HFF-Myc (cell line): ENCODE measurements at places on chromosomes 16 and 17.

DNA sequence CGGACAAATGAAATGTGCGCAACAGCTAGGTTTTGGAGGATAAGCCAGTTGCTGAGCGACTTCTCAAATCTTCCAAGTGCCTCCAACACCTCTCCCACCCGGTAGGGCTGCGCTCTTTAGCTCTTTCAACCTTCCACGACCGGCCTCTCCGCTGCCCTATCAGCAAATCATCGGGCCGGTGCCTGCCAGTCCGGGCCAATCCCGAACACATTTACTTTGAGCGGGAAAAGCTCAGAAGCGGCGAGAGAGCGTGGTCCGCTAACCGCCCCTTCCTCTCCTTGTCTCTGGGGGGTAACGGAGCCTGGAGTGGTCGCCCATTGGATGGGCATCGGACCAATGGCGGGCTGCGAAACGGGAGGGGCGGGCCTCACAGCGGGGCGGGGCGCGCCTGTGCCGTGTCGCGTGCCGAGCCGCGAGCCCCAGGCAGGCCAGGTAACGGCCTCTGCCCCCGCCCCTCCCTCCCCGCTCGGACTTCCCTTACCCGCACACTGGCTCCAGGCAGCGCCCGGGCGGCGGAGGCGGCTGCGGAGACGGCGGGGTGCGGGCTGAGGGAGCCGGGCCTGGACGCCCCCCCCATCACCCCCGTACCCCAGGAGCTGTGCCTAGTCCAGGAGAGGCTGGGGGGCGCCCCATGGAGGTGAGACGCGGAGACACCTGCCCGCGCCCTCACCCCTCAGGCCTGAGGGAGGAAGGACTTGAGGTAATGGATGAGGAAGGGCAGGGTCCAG, at the start of gene MEIOC:
Gene MEIOC (plus strand): TSS at position 486 of the 728 bp plus-strand sequence. CDS start 146 bp downstream, at position 632.
- no peak for DNase-seq

GRCh38 chr16:25063102-25063501, 47.9 kb upstream of the ARHGAP17 start:
- DNase-seq, result no peak

DNA sequence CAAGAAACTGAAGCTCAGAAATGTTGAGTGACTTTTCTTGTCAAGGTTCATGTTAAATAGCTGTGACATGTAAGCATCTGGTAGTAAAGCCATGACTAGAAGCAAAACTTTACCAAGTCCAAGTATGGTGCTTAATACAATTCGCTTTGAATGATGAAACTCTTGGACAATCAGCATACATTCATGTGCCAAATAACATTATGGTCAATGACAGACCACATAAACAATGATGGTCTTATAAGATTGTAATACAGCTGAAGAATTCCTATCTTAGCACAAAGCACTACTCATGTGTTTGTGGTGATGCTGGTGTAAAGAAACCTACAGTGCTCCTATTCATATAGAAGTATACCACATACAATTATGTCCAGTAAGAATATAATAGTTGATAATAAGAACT, 97.1 kb upstream of the RPRML start:
- DNase-seq, result no peak

- no peak for DNase-seq
These were observed 4.1 kb downstream of the SLFN12 start for GRCh38 chr17:35428229-35428628.

- DNase-seq, result no peak
These were observed 33.0 kb downstream of the KCNJ16 start for GRCh38 chr17:70107904-70108565.

GRCh38 chr17:13030459-13031300, 12.9 kb upstream of the ELAC2 start:
- peak; percentile 79 for DNase-seq

- no peak for DNase-seq
These were observed 209.5 kb upstream of the MPHOSPH6 start for GRCh38 chr16:82379551-82379950.

GRCh38 chr17:62670202-62670821, 42.8 kb downstream of the MRC2 start:
- no peak for DNase-seq

DNA sequence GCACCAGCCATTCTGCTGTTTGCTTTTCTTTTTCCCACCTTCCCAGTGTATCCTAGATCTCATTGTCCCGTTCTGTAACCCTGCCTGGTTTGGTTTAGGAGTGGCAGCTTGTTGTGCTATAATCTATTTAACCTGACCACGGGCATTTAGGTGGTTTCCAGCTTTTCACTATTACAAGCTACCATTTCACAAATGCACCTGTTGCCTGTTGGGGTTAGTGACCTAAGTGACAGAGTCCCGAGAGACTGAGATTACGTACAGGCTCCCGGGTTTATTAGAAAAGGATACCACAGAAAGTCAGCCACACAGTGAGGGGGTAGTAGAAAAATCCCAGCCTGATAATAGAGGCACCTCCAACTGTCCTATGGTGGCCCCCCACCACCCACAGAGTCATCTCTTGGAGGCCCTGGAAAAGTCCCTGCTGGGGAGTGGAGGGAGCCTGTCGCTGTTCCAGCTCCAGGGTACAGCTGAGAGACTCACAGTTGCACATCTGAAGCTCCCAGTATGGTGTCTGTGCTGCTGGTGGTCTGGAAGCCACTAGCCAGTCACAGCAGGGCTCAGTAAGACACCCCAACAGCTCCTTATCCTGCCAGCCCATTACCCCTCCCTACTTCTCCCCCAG, 21.2 kb downstream of the CLEC16A start:
- DNase-seq, result no peak

DNA sequence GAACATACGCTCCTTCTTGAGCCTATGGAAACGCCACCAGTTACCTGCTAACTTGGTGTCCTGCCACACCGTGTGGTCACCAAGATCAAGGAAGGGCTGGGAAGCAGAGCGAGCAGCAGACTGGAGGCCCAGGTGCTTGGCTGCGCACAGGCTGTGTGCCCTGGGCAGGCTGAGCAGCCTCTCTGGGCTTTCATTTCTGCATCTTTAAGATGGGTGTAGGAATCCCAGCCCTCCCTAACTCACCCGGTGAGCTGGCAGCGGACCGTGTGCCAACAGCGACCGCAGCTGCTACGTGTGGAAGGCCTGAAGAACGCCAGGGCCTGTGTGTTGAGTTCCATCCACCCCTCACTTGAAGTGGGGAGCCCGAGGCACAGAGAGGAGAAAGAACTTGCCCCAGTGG, 80.0 kb downstream of the IRF8 start:
- no peak for DNase-seq

DNA sequence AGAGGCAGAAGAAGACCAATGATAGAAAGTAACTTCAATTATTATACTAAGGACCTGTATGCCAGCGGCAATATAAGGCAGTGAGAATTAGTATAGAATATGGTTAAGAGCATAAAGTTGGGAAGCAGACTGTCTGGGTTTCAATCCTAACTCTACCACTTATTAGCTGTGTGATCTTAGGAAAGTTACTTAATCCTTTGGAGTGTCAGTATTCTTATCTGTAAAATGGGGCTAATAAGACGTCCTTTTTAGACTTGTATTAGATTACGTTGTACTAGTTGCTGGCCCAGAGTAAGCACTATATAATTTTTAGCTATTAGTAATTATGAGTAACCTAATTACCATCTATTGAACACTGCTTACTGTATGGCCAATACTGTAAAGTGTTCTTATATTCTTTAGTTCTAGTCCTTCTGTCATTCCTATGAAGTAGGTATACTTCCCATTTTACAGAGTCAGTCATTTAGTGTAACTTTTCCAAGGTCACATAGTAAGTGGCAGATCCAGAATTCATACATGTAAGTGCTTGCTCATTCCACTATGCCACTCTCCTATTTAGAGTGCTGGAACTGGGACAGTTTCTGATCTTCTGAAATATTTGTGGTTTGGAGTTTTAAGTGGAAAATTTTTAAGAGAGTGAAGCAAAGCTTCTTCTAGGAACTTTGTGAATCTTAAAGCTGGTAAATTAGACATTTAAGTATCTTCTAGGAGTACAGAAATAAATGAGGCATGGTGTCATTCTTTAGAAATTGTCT, 22.5 kb downstream of the HEATR9 start:
- DNase-seq, result no peak

DNA sequence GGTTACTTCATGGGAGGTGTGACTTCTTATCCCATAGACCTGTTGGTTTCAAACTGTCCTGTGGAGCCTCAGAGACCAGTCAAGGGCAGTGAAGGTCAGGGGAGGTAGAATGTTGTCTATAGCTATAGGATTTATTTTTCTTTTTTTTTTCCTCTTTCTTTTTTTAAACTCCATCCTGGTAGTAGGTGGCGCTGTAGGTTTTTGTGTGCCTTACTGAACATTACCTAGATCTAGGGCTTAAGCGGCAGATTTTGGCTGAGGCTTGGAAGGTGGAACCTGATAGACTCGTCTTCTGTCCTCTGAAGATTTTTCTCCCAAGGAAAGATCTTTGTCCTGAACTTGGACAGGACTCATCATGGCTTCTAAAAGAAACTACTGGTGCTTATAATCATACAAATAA, 8.2 kb upstream of the LASP1NB start:
- DNase-seq, result no peak

DNA sequence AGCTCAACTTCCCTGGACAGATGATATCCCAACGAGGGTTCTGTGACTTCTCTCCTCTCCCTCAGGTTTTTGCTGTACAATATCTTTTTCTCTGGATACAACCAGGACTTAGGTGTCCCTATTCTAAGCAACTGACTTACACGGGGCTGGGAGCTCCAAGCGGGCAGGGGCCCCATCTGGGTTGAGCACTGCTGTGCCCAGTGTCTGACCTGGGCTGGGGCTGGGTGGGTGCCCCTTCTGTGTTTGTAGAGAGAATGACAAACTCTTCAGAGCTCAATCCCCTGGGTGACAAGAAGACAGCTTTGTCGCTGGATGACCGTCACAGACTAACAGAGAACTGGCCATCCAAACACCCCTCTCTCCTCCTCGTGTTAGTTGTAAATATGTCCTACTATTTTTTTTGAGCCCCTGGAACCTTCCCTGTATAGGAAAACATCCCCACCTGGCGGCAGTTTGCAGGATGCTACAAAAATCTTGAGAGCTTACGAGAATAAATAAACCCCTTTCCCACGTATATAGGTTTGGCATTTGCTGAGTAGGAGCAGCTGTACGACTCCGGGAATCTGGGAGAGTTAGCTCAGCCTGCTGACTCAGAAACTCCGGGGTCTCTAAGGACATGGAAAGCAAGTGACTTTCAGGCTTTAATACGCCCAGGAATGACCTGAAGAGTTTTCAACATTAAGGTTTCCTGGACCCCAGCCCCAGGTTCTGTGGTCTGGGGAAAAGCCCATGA, 23.7 kb upstream of the RCVRN start:
- DNase-seq, result peak; percentile 52

- DNase-seq, result no peak
These were observed 16.4 kb downstream of the IGF2BP1 start for GRCh38 chr17:49013311-49014213.

DNA sequence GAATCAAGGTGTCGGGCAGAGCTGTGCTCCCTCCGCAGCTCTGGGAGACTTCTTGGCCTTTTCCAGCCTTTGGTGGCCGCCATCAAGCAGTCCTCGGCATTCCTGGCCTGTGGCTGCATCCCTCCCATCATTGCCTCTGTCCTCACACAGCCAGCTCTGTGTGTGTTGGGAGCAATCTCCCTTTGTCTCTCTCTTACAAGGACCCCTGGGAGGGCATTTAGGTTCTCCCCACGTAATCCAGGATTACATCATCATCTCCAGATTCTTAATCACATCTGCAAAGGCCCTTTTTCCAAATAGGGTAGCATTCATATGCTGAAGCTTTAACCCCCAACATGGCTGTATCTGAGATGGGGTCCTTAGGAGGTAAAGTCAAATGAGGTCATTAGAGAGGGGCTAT, 4.1 kb upstream of the DNAH17 start:
- no peak for DNase-seq

DNA sequence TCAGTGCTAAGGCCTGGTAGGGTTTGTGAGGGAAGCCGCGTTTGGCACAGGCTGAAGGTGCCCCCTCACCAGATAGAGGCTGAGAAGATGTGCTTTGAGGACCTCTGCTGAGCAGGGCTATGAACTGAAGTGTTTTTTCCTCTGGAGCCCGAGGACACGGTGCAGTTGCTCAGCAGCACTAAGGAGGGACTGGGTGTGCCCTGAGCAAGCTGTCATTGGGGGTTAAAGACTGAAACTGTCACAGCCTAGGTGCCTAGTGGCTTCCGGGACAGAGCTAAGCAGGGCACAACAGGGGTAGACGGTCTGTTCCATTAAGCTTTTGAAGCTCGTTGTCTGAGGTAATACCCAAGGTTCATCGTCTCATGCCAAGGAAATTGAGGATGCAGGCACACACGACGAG, 24.8 kb upstream of the ASGR2 start:
- DNase-seq, result no peak

DNA sequence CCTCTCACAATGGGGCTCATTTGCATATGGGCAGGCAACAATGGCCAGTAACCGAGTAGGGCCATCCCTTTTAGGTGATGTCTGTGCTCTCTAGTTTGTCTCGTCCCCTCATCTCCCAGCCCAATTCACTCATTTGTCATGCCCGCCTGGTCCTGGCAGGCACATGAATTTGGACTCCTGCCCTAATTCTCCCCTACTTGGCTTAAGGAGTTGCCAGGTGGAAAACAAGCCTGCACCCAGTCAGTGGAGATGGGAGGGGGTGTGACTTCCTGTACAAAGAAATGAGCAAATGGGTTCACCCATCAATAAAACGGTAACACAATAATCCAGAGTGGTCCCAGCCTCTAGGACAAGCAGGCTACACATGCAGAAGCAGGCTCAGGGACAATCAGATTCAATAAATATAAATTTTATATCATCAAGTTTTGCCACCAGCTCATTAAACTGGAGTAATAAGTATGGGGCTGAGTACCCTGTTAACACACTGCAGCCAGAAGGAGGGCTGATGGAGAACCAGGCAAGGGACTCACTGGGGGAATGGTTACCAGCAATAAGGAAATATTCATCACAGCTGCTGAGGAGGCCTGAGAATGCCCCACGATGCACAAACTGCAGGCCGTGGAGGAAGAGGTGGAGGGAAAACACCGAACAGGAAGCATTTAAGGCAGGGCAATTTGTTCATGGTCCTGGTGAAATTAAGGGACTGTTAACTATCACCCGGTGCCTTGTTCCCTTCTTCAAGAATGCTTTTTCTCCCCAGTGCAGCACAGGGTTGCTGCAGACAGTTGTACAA, 84.4 kb upstream of the GPRC5B start:
- no peak for DNase-seq

GRCh38 chr17:6162892-6163291, 92.7 kb downstream of the WSCD1 start:
- DNase-seq, result no peak

GRCh38 chr17:82400830-82401229, 17.3 kb upstream of the HEXD start:
- DNase-seq, result no peak

DNA sequence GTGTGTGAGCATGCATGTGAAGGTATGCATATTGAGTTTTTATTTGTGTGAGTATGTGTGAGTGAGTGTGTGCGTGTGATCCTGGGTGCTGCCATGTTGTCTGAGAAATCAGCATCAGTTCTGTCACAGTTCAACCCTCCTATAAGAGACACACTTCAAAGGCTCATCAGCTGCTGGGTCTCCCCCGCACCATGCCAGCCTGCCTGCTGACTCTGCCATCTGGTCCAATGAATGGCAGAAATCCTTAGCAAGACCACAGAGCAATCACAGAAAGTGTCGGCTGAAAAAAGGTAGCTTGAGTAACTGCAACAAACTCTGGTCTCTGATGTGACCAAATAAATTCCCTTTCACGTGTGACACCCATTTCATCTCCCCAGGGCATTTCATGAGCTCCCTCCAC, 381.8 kb upstream of the MAF start:
- no peak for DNase-seq
